ENCODE measurements at places on chromosomes 16 and 17. TPM values are rescaled to one million over a fixed set of nuclear protein-coding genes. Genes with fewer than 3 reads are reported as not detected.

Gene SPATA22
- not detected for polyA plus RNA-seq

Gene HOXB7
- 3.5 TPM for polyA plus RNA-seq

Gene HOXB6
- polyA plus RNA-seq, result 9.8 TPM

- no peak overlapping the region for H3K4me3 ChIP-seq
- H3K27ac ChIP-seq, result no peak overlapping the region
- H3K4me1 ChIP-seq, result no peaks in the 10 kb centered on the region
- no peak for DNase-seq
Measured at GRCh38 chr17:19494961-19495806, 38.5 kb upstream of the SLC47A1 start.

DNA sequence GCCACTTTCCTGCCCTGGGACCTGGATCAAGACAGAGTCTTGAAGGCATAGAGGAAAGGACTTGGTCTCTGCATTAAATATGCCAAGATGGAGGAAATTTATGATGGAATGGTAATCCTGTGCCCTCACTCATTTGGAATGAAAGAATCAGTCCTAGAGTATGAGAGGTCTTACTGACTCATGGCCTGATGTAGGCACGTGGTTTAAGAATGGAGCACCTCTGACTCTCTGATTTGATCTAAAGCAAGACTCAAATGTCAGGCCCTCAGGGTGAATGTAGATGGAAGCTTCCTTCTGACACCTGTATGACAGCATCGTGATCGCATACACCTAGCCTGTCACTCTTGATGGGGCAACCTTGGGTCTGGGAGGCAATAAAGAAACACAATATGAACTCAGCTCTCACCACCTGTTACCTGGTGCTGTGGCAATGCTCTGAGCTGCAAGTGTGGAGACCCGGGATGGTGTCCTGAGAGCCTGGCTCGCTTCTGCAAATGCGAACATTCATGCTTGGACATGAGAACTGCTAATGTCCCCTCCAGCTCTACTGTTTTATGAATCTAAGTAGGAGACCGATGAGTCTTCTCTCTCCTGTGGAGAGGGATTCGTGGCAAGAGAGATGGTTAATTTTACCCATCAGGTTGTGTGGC is 229.9 kb downstream of the ABCC12 start:
- H3K4me3 ChIP-seq, result no peak overlapping the region
- no peak for DNase-seq
- H3K4me1 ChIP-seq, result no peaks in the 10 kb centered on the region
- H3K27ac ChIP-seq, result no peak overlapping the region
- H3K27me3 ChIP-seq, result no peaks in the 10 kb centered on the region

GRCh38 chr17:82155606-82156005 is 57.0 kb downstream of the CCDC57 start:
- peaks cover 41% of the 10 kb centered on the region for H3K36me3 ChIP-seq
- no peaks in the 10 kb centered on the region for H3K27me3 ChIP-seq
- H3K4me3 ChIP-seq, result no peak overlapping the region
- DNase-seq, result no peak
- H3K27ac ChIP-seq, result no peak overlapping the region

- peaks cover 63% of the 10 kb centered on the region for H3K4me1 ChIP-seq
- H3K4me3 ChIP-seq, result peak overlapping the region; percentile 49
- H3K36me3 ChIP-seq, result no peaks in the 10 kb centered on the region
- H3K27ac ChIP-seq, result peak overlapping the region; percentile 95
- no peaks in the 10 kb centered on the region for H3K27me3 ChIP-seq
Measured at GRCh38 chr17:17693253-17694168, 12.3 kb downstream of the RAI1 start.
